Smooth muscle cell of bladder (primary cell): ENCODE measurements at places on chromosomes 12 and 14. TPM values are rescaled to one million over a fixed set of nuclear protein-coding genes. Genes with fewer than 3 reads are reported as not detected.

The PLEKHA5 gene
- total RNA-seq, result 43.7 and 54.9 TPM in 2 replicates

The CMAS gene
- 17.1 and 22.1 TPM in 2 replicates for total RNA-seq

The PTPN21 gene
- total RNA-seq, result 5.1 and 7.2 TPM in 2 replicates

The BICDL1 gene
- total RNA-seq, result not detected in 2 replicates

The DNAL1 gene
- 7.1 and 8.0 TPM in 2 replicates for total RNA-seq

The LALBA gene
- not detected in 2 replicates for total RNA-seq

The WNT1 gene
- total RNA-seq, result not detected in 2 replicates
